Fibroblast of upper back skin (primary cell): ENCODE measurements at places on chromosomes 6 and 20.
A peak's percentile ranks its signal among the peaks of the same experiment; 100 is the strongest.

DNA sequence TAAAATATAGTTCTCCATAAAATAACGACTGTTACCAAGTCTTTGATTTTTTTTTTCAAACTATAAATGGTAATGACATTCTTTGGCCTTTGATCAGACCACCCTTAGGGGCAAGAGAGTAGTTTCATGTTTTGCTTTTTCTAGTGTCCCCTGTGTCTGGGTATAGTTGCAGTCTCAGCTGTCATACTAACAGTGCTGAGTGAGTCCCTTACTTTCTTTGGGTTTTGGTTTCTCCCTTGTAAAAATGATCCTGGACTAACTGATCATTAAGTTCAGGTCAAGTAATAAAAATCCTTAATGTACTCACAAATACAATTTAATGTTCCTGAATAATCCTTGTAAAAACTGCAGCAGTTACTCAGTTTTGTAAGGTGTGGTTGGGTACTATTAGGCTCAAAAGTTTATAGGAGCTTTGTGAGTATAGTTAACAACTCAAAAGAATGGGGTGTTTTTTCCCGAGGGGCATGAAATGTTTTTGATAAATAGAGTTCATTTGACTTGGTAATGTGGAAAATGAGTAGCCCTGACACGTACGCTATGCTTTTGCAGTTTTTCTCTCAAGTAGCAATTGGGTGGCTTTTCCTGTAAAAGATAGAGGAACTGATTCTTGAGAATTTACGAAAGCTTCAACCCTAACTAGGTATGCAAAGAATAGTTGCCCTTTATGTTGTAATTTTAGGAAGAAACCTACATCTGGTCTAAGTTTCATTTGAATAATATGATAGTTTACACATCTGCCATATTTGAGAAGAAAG, 6.2 kb downstream of the PTPN1 start:
- DNase-seq: no peak

DNA sequence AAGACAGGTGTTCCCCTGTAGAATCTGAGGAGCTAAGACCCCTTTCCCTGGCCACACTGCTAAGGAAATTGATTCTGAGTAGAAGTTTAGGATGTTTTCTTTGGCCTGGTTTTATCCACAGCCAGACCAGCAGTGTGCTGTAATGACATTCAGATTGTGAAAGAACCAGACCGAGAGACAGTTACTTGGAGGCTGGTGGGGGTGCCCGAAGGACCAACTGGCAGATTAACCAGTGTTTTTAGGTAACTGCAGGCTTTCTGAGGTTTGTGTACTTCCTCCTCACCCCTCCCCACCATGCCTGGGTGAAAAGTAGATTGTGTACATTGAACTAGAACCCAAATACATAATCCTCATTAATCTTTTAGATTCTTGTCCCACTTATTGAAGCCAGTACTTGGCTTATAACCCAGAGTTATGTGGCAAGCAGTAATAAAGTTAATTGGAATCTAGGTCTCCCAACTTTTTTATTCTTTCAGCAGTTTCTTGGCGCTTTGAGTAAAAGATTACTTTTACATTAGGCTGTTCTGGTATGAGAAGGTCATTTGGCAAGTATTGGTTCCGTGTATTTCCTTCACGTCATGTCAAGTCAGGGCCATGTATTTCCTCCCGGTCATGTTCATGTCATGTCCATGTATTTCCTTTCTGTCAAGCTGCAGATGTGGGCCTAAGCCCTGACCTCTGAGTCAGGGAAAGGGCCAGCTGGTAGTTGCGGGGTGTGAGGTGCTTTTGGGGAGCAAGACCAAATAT, 93.7 kb downstream of the TCP11 start:
- peak; percentile 57 for DNase-seq

DNA sequence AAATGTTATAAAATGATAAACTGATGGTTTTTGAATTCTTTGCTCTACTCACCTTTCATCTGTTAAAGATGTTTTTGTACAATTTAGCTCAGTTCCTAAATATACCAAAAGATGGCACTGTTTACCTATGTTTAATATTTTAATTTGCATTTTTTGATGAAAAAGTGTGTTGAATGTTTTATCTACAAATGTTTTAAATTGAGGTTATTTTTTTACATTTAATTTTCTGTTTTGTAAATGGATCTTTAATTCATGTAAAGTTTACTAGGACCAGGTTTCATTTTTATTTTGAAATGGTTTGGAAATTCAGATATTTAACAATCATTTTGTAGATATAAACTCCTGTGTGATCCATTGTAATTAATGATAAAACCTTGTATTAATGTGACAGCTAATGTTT, 30.0 kb downstream of the CDKAL1 start:
- DNase-seq: peak; percentile 44

DNA sequence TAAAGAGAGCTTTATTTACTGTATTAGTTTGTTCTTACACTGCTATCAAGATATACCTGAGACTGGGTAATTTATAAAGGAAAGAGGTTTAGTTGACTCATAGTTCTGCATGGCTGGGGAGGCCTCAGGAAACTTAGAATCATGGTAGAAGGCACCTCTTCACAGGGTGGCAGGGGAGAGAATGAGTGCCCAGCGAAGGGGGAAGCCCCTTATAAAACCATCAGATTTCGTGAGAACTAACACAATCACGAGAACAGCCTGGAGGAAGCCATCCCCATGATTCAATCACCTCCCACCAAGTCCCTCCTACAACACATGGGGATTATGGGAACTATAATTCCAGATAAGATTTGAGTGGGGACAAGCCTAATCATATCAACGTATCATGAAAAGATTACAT, 27.2 kb downstream of the ARID1B start:
- no peak for DNase-seq

GRCh38 chr6:37368961-37369320, 15.2 kb downstream of the RNF8 start:
- no peak for DNase-seq

DNA sequence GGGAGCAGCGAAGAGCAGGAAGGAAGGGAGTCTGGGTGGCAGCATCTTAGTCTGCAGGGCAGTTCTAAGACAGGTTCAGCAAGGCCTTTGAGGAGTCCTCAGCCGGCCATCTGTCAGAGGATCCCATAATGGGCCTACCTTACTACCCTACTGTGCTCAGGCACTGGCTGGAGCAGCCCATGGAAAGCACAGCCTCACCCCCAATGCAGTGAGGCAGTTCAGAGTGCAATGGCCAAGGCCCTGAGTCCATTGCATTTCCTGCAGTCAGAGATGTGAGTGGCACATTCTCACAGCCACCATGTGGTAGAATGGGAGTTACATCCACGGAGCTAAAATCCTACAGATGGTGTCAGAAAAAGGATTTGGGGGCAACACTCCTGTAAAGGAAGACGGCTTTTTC, 19.4 kb upstream of the OVOL2 start:
- no peak for DNase-seq

DNA sequence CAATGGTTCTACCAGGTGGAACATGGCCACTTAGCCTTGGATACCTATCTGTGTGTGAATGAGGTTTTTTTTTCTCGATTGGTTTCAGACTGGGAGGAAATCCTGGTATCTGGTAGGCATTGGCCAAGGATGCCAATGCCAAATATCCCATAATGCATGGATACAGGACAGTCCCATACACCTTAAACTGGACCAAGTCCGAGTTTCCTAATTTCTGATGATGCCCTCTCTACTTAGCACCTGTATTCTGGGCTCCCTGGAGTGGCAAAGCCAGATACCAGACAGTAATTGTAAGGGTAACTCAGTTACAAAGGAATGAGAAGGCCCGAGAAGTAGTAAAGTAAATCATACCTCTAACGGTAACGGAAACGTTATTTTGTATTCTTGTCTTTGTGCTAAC, 17.9 kb downstream of the SNX5 start:
- DNase-seq: no peak

DNA sequence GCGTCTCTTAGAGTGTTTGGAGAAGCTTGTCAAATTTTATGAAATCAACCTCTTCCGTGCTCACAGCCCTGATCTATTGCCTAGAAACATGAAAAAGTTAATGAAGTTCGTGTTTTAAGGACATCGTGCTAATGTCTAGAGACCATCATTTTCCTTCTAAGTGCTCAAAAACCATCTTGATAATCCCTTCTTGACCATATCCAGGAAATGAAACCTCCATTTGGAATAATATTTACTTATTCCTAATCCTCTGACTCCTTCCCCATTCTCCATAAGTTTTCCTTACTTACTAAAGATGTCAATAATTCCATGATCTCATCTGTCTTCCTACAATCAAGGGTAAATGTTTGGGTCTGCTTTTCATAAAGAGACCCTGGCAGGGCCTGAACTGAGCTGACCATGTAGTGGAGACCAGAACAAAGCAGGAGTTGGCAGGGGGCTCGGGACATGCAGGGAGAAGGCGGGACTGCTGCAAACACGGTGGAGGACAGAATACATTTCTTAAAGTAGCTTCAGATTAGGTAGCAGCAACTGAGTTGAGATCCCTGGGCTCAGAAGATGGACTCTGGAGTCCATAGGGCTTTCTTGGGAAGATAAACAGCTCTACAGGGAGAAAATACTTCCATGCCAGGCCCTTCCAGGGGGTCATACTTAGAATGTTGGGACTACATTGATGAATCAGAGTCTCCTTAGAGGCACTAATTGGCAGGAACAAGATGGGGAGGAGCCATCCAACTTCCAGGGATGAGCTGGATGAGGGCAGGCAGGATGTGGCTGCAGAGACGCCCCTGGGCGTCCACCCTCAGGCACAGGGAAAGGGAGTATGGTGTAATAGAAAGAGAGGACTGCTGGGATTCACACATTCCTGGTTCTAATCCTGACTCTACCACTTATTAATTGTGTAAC, 100.7 kb downstream of the RIN2 start:
- peak; percentile 76 for DNase-seq

DNA sequence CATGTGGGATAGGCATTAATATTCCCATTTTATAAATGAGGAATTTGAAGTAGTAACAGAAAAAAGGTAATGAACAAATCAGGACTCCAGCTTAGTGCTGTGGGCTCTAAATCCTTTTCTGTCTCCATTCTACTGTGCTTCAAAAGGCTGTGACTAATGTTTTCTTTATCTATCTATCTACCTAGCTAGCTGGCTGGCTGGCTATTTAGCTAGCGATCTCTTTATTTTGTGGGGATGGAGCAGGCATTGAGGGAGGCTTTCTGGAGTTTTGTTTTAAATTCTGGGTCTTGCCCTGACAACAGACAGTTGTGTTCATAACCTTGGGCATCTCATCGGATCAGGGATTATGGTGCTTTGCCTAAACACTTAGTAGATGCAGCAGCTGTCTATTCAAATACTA, 139.2 kb downstream of the SOX4 start:
- no peak for DNase-seq

DNA sequence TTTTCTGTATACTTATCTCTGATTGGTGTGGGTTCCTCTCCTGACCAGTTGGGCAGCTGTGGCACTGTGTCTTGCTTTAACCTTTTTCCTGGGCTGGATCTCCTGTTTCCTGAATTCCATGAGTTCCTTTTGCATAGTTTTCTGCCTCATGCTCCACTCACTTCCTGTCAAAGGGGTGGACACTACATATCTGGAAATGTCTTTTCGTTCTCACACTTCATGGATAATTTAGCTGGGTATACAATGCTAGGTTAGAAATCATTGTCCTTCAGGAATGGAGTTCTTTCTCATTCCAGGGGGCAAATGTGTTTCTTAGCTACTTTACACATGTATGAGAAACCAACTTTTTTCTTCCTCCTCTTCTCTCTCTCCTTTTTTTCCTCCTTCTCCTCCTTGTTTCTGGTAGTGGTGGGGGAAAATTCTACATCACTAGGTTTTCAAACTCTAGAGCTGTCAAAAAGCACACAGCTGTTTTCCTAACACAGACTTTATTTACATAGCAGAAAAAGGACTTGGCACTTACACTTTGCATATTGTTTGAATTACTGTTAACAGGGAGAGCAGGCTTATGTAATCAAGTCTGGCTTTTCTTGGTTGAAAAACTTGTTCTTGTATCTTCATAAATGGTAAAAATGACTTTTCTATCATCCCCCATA, 9.0 kb upstream of the DDX27 start:
- DNase-seq: no peak

- DNase-seq: no peak
Observed at GRCh38 chr6:10522929-10523573, 1.9 kb downstream of the GCNT2 start.

DNA sequence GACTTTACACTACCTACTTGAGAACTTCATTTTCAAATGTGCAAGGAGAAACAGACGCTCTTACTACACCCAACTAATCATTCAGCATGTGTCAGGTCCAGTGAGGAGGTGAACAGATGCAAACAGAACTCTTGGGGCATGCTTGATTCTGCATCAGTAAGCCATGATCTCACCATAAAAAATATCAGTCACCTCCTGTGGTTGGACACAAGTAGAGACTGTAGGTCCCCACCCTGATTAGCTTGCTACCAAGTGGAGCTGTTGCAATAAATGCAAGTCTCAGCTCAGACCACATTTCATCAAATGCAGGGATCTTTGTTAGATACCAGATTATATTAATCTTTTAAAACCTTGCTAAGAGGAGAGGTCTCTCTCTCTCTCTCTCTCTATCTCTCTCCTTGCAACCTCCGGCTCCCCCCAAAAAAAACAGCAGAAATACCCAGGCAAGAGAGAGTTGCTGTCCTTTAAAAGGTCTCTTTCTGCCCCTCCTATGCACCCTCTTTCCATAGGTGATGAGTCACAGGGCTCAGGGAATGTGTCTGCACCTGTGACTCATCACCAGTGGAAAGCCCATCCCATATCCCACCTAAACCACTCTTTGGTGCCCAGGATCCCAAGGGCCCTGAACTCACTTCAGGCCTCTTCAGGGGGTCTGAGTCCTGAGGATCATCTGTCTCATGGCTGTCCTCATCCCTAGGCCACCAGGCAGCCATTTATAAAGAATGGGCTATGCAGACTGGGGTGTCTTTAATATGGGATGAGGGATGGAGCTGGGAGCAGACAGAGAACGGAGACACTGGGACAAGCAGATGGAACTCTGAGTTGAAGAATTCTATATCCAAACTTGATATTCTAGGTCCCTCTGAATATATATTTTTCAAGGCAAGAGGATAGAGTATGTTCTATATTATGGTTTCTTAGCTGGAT, 154.5 kb downstream of the QRSL1 start:
- peak; percentile 28 for DNase-seq

DNA sequence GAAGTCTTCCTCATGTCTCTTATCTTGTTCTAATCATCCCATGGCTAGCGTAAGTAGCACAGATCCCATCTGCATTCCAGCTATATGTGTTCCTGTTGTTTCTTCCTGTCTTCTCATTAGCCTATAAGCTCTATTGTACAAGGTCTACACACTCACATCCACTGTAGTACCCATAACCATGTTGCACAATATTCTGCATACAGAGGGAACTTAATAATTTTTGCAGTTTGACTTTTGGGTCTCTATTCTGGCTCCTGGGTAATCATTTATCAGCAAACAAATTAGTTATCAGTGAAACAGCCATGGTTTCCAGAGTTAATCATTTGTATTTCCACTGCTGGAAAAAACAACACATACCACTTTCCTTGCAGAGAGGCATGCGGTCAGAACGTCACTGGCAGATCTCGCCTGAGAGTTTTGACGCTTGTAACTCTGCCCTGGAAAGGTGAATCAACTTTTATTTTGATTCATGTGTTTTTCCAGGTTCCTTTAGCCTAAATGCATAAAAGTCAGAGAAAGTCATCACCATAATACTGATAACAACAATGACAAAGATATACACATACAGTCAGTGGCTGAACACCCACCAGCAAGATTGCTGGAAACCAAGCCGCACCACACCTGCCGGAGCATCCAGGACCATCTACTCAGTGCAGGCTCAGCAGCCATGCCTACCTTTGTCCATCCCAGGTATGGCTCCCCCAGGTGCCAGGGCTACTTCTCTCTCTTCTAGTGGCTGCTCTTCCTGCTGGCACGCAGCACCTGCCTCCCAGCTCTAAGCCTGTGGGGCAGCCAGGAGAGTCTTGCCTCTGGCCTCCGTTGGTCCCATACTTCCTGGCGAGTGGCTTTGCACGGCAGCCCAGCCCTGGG, 158.2 kb downstream of the QRSL1 start:
- no peak for DNase-seq
